Muscle of arm (tissue), 14 donors: ENCODE measurements at places on chromosomes 4 and X. TPM values are rescaled to one million over a fixed set of nuclear protein-coding genes. Genes with fewer than 3 reads are reported as not detected.

ATP2B3 gene
- polyA plus RNA-seq, result 0.52 TPM

MSANTD1 gene
- polyA plus RNA-seq, result 1.0 TPM

GRCh38 chrX:77428551-77428950, 18.6 kb upstream of the FGF16 start:
- no peak for DNase-seq

DNA sequence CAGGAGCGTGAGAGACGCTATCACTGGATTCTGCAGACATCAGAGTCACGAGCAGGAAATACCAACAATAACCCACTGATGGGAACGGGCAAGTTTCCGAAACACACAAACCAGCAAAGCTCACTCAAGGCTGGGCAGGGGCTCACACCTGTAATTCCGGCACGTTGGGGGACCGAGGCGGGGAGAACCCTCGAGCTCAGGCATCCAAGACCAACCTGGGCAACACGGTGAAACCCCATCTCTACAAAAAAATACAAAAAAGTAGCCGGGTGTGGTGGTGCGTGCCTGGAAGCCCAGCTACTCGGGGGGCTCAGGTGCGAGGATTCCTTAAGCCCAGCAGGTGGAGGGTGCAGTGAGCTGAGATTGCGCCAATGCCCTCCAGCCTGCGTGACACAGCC, 17.2 kb upstream of the GTPBP6 start:
- no peak for DNase-seq

- no peak for DNase-seq
Observed at GRCh38 chrX:41167888-41168287, 82.6 kb downstream of the USP9X start.

DNA sequence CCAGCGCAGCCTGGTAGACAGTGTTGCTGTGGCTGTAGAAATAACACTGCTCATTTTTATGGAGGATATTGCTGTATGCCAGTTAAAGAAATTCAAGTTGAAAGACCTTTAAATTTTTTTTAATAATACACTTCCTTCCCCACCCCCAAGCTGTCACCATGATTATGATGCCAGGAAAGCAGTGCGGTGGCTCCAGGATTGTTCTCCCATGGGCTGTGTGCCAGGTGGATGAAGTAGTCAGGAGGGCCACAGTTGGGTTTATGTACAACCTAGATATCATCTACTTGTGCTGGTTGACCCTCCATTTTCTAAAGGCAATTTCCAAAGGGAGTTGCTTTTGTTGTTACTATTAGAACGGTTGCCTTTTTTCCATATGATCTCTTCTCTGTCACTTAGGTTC, 136.6 kb downstream of the AFF1 start:
- no peak for DNase-seq

DNA sequence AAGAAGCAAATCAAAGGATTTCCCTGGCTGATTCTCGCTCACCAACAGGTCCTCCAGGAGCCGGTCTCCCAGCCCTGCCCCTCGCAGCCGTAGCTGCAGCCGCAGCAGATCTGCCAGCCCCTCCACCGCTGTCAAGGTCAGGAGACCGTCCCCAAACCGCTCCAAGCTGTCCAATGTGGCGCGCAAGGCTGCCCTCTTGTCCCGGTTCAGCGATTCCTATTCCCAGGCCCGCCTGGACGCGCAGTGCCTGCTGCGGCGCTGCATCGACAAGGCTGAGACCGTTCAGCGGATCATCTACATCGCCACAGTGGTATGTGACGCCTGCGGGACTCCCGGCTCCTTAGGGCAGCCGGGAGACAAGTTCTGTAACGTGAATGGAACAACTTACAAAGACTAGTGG, 25.6 kb downstream of the SPATA18 start:
- DNase-seq, result peak; percentile 17

- no peak for DNase-seq
Observed at GRCh38 chrX:38347136-38347535, 5.3 kb upstream of the OTC start.
